ENCODE measurements at places on chromosomes 4 and X. TPM values are rescaled to one million over a fixed set of nuclear protein-coding genes. Genes with fewer than 3 reads are reported as not detected.

The NDUFC1 gene
- 124 TPM for total RNA-seq

The TEX13D gene
- total RNA-seq: not detected

The NXF2B gene
- total RNA-seq: not detected

The TMEM47 gene
- not detected for total RNA-seq

The GPR143 gene
- total RNA-seq: 0.60 TPM

The ASMT gene
- not detected for total RNA-seq

The SLC34A2 gene
- not detected for total RNA-seq

The TMEM185A gene
- total RNA-seq: 5.9 TPM

The FRG2 gene
- total RNA-seq: not detected

The RTL3 gene
- total RNA-seq: not detected

The CLGN gene
- 17.0 TPM for total RNA-seq

The AP1AR gene
- 43.5 TPM for total RNA-seq

DNA sequence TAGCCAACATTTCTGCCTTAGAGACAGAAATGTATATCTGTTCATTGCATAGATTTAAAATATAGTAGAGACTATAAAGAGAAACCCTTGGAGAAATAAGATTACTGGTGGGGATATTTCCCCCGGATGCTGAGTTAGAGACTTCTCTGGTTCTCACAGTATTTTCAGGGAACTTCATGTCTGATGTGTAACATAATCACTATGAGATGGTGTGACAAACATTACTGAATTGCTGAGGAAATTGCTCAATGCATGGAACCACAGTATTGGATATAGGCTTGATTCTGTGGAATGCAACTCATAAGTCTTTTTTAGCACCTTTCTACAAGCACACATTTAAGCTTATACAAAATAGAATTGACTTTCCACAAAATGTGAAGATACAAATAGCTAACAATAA lies 152.7 kb downstream of the SOWAHB start:
- no peak for DNase-seq

- DNase-seq: no peak
These were observed 115.1 kb downstream of the CRLF2 start for GRCh38 chrX:1097328-1097727.

- DNase-seq: no peak
These were observed 21.3 kb upstream of the CLCN5 start for GRCh38 chrX:49901048-49901447.

GRCh38 chrX:103530545-103530944 lies 11.3 kb upstream of the RAB40A start:
- no peak for DNase-seq

DNA sequence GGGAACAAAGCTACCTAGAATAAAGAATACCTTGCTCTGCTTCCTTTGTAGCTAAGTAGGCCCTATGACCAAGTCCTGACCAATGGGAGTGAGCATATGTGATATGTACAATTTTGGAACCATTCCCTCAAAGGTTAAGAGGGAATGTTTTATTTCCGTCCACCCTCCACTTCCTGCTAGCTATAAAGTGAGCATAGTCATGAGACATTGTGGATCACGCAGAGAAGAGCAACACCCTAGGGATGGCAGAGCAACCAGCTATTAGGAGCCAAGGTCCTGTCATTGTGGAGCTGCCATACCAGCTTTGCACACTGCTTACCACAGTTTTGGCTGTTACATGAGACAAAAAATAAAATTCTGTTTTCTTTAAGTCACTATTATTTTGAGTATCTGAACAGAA lies 45.8 kb upstream of the RNF128 start:
- DNase-seq: no peak

DNA sequence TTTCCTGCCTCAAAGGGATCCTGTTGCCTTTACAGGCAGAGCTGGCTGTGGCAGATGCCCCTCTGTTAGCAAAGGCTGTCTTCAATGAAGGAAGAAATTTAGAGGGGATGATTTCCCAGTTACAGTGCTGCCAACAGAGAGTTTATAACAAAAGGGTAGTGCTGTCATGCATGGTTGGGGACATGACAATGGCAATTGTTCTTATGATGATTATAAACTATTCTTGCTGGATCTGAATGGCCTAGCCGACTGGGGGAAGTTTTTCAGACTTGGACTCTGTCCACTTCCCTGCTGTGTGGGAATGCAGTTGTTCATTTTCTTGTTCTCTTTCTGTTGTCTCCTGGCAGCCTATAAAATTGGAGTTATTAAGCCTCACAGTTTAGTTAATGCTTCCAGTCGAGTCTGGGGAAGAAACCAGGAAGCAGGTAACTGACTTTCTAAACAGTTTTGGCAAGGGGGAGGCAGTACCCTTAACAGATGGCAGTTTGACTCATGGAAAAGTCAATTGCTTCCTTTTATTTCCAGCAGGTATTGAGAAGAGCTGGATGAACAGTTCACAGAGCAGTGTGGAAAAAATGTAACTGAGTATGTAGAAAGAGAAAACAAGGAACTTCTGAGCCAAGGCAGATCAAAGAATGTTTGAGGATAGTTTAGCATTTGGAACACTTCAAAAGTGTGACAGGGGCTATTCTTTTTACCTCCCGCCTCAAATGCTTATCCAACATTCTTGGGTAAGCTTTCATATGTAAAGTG lies 582.6 kb downstream of the RAPGEF2 start:
- DNase-seq: no peak

GRCh38 chr4:155999725-156000124 lies 46.1 kb upstream of the CTSO start:
- no peak for DNase-seq

DNA sequence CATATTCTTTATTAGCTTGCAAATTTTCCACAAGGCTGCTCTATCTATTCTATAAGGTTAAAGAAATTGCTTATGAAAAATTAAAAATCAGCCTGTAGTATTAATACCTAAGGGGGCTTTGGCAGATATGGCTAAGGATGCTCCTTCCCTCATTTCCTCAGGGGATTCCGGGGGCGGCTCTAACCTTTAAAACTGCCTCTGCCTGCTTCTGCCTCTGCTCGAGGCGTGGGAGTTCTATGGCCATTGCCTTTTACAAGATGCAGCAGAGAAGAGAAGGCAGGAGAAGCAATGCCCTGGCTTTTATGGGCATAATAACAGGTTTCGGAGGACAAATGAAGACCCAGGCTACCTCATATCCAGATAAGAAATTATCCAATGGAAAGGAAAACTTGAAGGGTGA lies 8.6 kb upstream of the CDKN2AIP start:
- DNase-seq: no peak

GRCh38 chrX:44890247-44890646 lies 17.3 kb downstream of the KDM6A start:
- no peak for DNase-seq

GRCh38 chrX:40177117-40177430 lies 79.3 kb upstream of the BCOR start:
- DNase-seq: peak; percentile 50

- no peak for DNase-seq
These were observed 27.7 kb downstream of the PJA1 start for GRCh38 chrX:69137371-69138117.

GRCh38 chr4:26199596-26199995 lies 121.2 kb upstream of the RBPJ start:
- DNase-seq: no peak

- DNase-seq: no peak
These were observed 5.1 kb upstream of the MYOZ2 start for GRCh38 chr4:119130365-119131065.

DNA sequence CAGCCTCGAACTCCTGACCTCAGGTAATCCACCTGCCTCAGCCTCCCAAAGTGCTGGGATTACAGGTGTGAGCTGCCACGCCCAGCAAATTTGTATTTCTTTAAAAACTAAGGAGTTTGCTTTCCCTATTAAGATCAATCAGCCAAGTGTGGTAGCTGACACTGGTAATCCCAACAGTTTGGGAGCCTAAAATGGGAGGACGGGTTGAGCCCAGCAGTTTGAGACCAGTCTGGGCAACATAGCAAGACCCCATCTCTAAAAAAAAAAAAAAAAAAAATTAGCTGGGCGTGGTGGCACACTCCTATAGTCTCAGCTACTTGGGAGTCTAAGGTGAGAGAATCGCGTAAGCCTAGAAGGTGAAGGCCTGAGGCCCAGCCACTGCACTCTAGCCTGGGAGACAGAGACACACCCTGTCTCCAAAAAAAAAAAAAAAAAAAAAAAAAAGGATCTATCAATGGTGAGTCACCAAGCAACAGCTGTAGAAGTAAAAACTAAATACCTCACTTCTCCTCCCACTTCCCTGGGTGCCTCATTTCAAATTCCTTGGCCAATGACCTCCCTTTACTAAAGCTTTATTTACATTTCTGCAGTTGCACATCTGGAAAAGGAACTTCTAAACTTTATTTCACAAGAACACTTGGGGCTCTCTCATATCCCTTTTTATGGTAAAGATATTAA lies 54.5 kb downstream of the LDB2 start:
- DNase-seq: peak; percentile 20

GRCh38 chrX:97065973-97066372 lies 182.3 kb downstream of the RPA4 start:
- no peak for DNase-seq

DNA sequence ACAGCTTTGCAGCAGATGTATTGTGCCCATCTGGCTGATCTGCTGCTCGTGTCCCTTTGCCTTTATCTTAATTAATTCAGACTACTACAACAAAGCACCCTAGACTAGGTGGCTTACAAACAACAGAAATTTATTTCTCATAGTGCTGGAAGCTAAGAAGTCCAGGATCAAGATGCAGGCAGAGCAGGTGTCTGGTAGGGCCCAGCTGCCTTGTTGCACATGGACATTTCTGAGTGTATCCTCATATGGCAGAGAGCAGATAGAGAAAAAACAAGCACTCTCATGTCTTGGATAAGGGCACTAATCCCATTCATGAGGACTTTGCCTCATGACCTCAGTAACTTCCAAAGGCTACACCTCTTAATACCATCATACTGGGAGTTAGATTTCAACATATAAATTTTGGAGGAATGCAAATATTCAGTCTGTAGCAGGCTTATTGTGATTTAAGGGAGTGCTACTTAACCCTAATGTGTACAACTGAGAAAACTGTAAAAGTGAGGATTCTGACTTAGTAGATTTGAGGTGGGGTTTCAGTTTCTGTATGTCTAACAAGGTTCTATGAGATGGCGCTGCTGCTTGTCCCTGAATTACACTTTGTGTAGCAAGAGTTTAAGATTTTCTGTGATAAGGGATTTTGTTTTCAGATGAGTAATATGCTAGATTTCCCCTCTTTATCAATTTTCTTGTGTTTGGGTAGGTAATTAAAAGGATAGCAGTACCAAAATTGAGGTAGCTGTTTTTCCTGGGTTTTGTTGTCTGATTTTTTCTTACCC lies 473.2 kb upstream of the TECRL start:
- no peak for DNase-seq

DNA sequence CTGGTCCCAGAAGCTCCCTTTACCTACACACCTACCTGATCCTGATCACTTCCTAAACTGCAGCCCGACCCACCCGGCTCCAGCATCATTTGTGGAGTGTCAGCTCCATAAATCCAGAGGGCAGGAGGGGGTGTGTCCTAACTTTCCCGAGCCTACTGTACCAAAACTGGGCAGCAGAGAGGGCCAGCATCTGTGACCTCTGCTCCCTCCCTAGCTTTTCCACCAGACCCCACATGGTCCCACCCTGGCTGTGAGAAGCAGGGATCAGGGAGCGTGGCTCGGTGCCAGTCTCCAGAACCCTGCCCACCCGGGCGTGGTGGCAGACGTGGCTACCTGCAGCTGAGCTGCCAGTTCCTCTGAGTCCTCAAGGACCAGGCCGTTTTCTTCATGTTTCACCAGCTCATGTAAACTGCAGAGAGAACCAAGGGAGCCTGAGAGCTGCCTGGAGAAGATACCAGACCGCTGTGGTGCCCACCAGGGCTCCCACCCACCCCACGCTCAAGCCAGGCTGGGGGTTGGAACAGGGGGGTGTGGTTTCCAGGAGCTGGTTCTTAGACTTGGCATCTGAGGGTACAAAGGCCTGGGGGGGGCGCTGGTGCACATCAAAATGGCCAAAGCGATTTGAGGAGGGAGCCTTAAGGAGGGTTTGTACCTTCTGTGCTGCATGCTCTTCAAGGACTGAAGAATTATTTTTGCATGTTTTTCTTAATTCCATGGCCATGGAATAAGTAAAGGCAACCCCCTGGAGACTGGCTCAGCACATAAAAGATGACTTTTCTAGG lies 76.7 kb upstream of the DRD5 start:
- DNase-seq: no peak

DNA sequence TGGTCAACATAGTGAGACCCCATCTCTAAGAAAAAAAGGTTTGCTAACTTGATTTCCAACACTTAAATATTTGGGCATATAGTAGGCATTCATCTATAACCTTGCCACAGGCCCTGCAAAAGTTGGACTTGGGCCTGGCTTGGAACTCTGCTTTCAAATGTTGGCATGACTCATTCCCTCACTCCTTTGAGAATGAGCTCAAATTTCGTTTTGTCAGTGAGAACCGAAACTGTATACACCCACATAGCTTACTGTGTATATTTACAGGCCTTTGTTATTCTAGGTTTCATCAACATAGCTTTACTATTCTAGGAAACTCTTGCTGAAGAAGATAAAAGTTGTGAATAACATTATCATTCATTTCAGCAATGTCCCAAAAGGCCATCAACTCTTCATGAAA lies 88.7 kb upstream of the ELOVL6 start:
- DNase-seq: no peak

- no peak for DNase-seq
These were observed 65.0 kb upstream of the IL15 start for GRCh38 chr4:141571362-141571761.

GRCh38 chr4:106041294-106042002 lies 146.2 kb downstream of the NPNT start:
- no peak for DNase-seq

- DNase-seq: no peak
These were observed 6.6 kb upstream of the FGF5 start for GRCh38 chr4:80259817-80260216.
